ENCODE measurements at places on chromosomes 7 and 10.
A peak's percentile ranks its signal among the peaks of the same experiment; 100 is the strongest.

DNA sequence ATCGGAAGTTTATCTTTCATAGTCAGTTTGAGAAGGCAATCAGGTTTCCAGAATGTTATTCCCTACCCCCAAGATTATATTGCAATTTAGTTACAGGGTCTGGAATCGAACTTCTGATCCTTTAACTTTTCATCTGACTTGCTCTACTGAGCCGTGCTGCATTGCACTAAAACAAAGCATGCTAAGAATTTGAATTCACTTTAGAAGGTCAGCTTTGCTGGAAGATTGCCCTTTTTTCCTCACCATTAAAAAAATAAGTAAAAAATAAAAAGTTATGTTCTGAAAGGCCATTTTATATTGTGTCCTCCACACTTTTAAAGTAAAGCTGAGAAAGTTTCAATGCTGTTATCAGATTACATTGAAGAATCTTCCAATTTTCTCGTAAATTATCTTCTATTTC, 388.8 kb upstream of the PHF14 start:
- DNase-seq, result no peak

- DNase-seq, result peak; percentile 25
These were observed 26.1 kb downstream of the PRSS58 start for GRCh38 chr7:142231716-142232115.

DNA sequence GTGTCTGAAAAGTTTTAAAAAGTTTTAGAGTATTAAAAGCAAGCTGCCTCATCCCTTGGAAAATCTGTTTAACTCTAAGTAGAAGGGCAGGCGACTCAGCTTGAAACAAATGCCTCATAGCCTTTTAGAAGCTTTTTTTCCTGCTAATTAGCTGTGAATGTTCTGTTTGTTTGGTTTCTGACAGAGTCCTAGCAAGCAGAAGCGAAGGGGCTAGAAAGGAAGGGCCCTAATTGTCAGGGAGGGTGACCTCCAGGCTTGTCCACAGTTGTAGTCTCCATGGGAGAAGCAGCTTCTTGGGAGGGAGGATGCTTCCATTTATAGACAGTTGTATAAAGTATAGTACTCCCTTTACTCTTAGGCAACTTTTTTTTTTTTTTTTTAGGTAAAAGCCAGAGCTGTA, 90.9 kb downstream of the DNAJC1 start:
- DNase-seq, result no peak

DNA sequence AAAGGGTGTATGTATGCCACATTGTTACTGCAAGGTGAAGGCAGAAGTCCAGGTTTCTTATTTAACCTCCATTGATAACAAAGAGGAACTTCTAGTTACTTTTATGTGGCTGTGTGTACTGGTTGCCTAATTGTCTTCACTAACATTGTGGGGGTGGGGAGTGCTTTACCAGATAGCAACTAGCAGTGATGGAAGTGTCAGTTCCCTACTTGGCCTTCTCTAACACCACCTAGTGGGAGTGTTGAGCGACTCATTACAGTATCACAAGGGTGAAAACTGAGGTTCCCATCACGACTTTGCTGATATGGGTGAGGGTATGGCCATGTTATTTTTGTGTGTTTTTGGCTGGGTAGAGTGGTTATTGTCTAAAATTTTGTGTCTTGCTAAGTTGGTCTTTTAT, 274.4 kb downstream of the THSD7A start:
- DNase-seq, result peak; percentile 71

DNA sequence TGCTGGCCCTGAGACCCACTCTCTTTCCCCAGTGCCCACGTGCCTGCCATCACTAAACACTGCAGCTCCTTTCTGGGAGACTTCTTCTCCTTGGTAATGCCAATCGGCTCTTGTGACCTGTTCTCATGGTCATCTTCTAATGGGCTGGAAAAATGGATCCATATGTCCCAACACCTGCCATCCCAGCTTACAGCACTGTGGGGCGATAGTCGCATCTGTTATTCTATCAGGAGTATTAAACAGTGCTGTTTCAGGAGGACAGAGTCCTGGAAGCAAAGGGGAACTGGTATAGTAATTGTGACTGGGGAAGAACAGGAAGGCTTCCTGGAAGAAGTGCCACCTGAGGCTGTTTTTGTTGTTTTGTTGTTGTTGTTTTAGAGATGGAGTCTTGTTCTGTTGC, 411.2 kb downstream of the GLRX3 start:
- no peak for DNase-seq

GRCh38 chr10:1215862-1216573, 159.8 kb downstream of the WDR37 start:
- DNase-seq, result no peak

GRCh38 chr7:157974678-157975230, 612.9 kb downstream of the PTPRN2 start:
- no peak for DNase-seq

DNA sequence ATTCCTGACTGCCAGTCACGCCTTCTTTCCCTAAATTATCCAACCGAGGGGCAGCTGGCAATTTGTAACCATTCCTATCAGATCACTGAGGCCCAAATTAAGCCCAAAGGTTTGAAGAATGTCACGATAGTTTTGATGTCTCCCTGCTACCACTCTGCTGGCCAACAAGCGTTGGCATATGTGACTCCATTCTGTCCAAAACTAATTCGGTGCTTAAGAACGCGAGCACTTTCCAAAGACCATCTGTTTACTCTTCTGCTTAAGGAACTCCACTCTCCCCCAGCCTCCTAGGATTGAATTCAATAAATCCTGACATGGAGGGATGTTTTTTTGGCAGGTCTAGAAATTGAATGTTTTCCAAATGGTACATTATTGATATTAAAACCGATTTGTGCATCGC, 131.5 kb upstream of the CTBP2 start:
- DNase-seq, result no peak

DNA sequence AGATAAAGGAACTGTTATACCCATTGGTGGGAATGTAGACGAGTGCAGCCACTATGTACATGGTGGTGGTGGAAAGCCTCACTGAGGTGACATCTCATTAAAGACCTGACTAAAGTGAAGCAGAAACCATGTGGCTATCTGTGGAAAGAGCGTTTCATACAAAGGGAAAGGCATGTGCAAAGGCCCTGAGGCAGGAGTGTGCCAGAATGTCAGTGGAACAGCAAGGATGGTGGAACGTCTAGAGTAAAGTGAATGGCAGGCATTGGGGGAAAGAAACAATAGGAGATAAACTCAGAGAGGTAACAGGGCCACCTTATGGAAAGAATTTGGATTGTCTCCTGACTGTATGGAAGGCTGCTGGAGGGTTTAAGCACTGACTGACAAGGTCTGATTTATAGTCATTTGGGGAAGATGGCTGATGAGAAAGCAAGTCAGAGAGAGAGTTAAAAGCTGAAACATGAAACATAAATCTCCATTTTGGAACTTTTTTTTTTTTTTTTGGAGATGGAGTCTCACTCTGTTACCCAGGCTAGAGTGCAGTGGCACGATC, 245.7 kb downstream of the STK31 start:
- no peak for DNase-seq

DNA sequence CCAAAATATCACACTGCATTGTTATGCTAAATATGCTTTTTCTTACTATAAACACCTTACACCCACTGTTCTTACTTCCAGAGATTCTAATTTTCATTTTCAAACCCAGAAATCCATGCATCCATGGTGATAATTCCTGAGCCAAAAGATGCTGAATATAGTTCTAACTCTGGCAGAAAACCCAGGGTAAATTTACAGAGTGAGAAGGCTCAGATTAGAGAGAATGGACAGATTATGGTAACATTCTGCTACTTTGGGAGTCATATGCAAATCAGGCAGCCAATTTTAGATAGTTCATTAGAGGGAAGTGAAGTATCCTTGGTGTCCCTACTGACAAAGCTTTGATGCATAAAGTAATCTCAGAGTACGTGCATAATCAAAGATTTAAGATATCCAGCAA, 15.4 kb upstream of the CTTNBP2 start:
- no peak for DNase-seq

DNA sequence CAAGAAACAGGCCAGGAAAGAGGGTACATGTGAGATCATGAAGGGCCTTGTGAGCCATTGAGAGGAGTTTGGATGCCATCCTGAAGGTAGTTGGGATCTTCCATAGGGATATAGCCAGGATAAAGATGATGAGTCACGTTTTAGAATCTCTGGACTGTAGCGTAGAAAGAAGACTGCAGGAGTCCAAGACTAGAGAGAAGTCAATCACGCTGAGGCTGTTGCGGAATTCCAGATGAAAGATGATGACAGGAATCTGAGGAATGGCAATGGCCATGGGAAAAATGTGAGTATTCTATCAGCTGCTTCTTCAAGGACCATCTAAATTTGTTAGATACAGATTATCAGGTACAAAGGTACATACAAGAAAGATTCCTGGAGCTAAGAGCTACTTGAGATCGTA, 711.3 kb downstream of the GRM8 start:
- no peak for DNase-seq

DNA sequence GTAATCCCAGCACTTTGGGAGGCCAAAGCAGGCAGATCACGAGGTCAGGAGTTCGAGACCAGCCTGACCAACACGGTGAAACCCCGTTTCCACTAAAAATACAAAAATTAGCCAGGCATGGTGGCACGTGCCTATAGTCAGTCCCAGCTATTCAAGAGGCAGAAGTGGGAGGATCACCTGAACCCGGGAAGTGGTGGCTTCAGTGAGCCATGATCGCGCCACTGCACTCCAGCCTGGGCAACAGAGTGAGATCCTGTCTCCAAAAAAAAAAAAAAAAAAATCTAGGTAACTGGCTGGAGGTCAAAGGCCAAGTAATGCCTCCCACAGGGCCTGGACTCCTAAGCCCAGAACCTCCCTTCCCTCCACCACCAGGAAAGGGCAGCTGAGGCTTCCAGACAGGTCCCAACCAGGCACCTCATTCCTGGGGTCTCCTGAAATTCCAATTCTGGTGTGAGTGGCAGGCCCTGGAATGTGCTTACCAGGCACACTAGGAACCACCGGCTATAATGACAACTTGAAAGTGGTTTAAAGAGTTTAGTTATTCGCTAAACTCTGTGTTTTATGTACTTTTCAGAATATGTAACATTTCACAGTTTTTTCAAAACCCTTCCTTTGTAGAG, 86.9 kb upstream of the TNRC18 start:
- DNase-seq, result no peak

GRCh38 chr10:118342638-118343020, 505 bp upstream of the FAM204A start:
- DNase-seq, result no peak

DNA sequence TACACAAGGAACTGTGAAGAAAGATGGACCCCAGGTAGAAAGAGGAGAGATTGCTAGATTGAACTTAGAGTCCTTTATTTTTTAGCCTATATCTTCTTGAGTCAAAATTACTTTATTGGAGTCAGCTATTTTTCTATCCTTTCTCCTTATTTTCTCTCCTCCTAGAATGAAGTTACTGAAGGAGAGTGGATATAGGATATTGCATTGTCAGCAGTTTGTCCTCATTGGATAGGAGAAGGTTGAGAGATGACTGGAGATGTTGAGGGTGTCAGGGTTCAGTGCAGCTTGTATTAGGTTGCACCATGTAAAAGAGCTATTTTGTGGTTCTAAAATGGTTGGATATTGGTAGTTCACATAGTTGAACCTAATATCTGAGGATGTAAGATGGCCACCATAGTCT, 5.5 kb downstream of the LRMDA start:
- DNase-seq, result no peak

GRCh38 chr10:131874991-131875451, 25.8 kb upstream of the PPP2R2D start:
- peak; percentile 91 for DNase-seq

- DNase-seq, result no peak
These were observed 53.0 kb downstream of the TRUB1 start for GRCh38 chr10:114990991-114991390.

DNA sequence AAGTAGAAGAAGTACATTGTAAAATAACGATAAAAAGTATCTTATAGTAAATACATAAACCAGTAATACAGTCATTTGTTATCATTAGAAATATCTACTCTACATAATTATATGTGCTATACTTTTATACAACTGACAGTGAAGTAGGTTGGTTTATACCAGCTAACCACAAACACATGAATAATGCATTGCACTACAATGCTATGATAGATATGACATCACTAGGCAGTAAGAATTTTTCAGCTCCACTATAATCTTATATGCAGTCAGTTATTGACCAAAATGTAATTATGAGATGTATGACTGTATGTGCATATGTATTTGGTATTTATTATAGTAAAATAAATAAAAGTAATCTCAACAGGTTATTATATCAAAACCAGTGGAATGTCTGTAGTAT, 23.4 kb upstream of the SGCE start:
- no peak for DNase-seq
